ENCODE measurements at places on chromosomes 13 and 19.

DNA sequence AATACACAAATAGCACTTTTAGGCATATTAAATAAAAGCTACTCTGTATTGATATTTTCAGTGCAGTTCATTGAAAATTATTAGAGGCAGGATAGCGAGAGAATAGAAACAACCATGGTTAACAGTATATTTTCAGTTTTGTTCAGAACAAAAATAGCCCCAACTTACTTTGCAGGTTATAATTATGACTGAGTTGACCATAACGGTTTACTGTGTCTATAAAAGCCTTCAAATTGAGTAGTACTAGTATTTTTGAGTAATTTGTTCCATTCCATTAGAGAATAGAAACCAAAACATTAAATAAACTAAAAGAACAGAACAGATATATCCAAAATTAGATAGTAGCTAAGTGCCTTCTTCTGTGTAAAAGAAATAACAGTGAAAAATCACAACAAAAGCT is 1108.4 kb upstream of the PCDH20 start:
- no peak for DNase-seq

GRCh38 chr19:35106291-35106583 is 9.4 kb upstream of the FXYD3 start:
- DNase-seq = no peak

DNA sequence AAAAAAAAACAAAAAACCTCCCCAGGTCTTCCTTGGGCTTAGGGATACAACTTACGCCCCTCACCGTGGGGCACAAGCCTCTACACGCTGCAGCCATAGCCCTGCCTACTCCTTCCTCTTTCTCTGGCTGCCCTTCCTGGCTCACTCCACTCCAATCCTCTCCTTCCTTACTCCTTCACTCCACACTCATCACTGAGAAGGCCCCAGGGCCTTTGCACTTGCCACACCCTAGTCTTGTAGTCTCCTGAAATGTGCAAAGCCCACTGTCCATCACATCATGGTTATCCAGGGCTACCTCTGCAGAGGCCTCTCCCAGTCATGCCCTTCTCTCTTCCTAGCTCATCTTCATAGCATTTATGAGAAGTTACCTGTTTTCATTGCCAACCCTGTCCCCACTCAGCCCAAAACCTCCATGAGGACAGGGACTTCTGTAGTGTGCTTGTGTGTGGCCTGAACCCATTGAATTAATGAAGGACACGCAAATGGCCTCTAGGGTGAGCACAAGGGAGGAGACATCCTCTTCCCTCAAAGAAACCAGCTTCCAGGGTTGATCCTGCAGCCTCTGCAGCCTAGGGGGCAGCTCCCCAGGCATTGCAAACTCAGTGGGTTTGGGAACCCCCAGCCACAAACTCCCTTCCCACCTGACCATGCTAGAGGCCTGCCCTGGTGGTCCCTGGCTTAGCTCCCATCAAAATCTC is 7.9 kb upstream of the HSH2D start:
- DNase-seq = no peak

DNA sequence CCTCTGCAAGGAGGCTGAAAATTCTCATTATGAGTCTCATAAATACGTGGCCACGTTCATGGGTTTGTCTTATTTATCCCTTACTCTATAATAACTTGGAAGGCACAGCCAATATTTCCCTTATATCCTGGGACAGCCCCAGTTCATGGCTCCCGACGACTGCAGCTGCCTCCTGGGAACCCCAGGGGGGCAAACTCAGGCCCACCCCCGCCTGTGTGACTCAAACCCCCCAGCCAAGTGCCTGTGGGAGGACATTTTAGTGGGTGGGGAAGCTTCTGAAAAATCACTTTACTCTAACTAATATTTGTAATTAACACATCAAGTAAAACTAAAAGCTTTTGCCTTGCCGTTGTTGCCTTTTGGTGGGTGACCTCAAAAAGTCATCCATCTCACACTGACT is 14.3 kb downstream of the RASA3 start:
- no peak for DNase-seq

DNA sequence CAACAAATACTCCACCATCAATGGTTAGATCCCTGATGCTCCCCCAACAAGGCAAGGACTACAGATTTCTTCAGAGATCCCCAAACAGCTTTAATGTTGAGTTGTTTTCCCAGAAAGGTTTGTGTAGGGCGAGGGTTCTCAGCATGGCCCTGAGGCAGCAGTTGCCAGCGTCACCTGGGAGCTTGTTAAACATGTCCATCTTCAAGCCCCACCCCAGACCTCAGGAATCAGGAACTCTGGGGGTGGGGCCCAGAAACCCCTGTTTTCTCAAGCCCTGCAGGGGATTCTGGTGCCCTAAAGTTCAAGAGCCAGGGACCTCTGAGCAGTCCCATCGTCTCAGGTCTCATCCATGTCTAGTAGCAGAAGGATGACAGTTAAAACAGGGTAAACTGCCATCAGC is 9.6 kb downstream of the EFNB2 start:
- no peak for DNase-seq

- no peak for DNase-seq
Observed at GRCh38 chr13:90502153-90502552, 845.3 kb upstream of the MIR17HG start.

DNA sequence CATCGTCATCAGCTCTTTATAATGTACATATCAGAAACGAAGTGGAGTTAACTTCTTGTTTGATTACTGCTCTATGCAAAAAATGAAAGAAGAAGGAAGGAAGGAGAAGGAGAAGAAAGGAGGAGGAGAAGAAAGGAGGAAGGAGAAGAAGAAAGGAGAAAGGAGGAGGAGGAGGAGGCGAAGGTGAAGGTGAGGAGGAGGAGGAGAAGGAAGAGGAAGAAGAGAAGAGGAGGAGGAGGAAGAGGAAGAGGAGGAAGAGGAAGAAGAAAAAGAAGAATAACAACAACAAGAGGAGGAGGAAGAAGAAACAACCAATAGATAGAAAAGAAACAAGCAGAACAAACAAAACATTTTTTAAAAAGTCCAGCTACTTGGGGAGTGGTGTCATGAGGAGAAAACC is 13.1 kb downstream of the NUFIP1 start:
- no peak for DNase-seq

GRCh38 chr13:108508263-108508662 is 121.1 kb upstream of the MYO16 start:
- no peak for DNase-seq

DNA sequence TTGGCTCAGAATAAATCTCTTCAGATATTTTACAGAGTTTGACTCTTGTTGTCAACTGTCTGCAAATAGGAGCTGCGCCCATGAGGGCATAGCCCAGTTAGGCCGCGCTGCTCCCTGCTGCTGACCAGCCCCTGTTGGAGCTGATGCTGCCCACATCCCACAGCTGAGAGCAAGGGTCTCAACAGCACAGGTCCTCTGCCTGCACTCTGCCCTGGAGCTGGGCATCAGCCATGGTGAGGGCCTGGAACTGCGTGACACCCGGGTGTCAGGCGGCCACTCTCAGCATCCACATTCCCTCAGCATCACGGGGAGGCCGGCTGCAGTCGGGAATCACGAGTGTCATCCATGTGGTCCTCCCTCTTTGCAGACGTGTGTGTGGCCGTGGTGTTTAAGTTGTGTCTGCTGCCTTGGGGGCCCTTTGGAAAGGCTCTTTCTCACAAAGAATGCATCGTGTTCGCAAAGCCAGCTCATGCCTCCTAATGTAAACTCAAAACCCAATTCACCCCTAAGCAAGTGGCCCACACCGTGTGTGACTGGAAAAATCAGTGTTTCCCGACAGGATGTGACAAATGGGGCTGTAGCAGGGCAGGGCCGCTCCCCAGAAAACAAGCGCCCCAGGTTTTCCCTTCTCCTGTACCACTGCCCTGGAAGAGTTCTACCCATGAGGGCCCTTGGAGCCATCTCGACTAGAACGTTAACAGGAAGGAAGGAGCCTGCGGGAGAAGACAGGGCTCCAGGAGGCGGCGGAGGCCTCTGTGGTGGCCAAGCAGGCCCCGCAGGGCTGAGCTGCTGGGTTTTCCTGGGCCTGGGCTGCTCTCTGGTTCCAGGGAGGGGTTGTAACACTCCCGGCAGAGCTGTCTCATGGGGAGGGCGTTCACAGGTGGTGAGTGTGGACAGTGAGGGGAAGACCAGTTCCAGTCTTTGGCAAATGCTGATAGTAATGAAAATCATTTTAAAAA is 20.3 kb downstream of the ATP11A start:
- DNase-seq = no peak

Data from activated CD4-positive, alpha-beta T cell treated with anti-CD3 and anti-CD28 coated beads for 48 hours (primary cell).